ENCODE measurements at places on chromosomes 7 and 10.

GRCh38 chr10:110868981-110869380 is 2.7 kb upstream of the PDCD4 start:
- DNase-seq: no peak

- no peak for DNase-seq
These were observed 65.6 kb upstream of the PCGF5 start for GRCh38 chr10:91154842-91155241.

- DNase-seq: no peak
These were observed 229.9 kb downstream of the TCF7L2 start for GRCh38 chr10:113179966-113180365.

- no peak for DNase-seq
These were observed 159.6 kb downstream of the NRP1 start for GRCh38 chr10:33174674-33175434.

DNA sequence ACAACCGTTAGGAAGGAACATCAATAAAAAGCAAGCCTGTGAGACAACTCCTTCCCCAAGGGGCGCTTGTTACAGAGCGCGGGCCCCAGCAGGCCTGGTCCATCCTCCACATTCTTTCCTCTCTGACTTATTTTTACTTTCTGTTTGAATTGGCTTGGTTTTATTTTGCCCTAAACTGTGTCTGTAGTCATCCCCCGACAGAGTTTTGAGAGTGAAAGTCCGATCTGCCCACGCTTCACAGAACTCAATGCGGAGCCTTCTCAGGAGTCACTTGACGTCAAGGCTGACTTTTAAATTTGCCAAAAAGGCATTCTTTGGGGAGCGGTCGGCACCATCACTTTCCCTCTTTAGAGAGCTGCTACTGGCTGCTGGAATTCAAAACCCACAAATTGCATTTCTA is 150.1 kb upstream of the KLF6 start:
- DNase-seq: no peak
